ENCODE measurements at places on chromosomes 1 and 21. TPM values are rescaled to one million over a fixed set of nuclear protein-coding genes. Genes with fewer than 3 reads are reported as not detected.

Gene PKN2
- 32.9 TPM for total RNA-seq

Gene SCAF4
- 24.7 TPM for total RNA-seq

Gene FAF1
- 55.8 TPM for total RNA-seq

Gene C4BPA
- not detected for total RNA-seq

Gene CHRM3
- total RNA-seq = 3.3 TPM

Gene CSTB
- 60.5 TPM for total RNA-seq

Gene SLC19A2
- total RNA-seq = 2.9 TPM

Gene IGSF21
- total RNA-seq = not detected

Gene ACKR1
- not detected for total RNA-seq

GRCh38 chr1:76547916-76548315 is 319.4 kb upstream of the ST6GALNAC5 start:
- no peak overlapping the region for H3K4me3 ChIP-seq
- no peaks in the 10 kb centered on the region for H3K36me3 ChIP-seq
- no peaks in the 10 kb centered on the region for H3K4me1 ChIP-seq
- no peak overlapping the region for H3K27ac ChIP-seq
- DNase-seq = no peak

DNA sequence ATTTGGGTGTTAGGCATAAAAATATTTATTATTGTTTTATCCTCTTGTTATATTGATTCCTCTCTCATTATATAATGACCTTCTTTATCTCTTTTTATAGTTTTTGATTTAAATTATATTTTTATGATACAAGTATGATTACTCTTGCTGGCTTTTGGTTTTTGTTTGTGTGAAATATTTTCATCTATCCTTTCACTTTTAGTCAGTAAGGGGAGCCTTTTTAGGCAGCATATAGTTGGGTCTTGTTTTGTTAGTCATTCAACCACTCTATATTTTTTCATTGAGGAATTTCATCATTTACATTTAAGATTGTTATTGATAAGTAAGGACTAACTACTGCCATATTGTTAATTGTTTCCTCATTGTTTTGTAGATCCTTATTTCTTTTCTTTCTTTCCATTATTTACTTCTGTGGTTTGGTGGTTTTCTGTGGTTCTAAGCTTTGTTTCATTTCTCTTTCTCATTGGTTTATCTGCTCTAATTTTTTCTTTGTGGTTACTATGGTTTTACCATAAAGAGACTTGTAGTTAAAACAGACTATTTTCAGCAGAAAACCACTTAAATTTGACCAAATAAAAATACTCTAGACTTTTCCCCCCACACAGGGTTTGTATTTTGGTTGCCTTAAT is 593.1 kb downstream of the NUF2 start:
- no peaks in the 10 kb centered on the region for H3K36me3 ChIP-seq
- H3K27me3 ChIP-seq = no peaks in the 10 kb centered on the region
- H3K4me1 ChIP-seq = peaks cover 23% of the 10 kb centered on the region
- H3K4me3 ChIP-seq = no peak overlapping the region

DNA sequence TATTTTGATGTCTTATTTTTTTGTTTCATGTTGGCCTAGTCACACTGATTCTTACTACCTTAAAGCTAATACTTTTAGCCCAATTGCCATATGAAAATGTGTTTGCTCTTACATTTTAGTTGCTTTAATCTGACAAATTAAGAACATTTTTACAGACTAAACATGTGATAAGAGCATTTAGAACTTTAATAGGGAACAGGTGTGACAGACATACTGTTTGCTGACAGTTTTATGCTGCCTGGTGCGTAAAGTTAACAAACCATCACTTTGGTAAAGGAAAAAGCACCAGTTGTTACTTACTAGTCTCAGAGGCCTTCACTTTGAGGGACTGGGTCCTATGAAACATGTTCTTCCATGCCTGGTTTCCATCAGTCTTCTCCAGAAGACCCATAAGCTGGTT is 14.7 kb downstream of the CMPK1 start:
- peaks cover 12% of the 10 kb centered on the region for H3K36me3 ChIP-seq
- no peaks in the 10 kb centered on the region for H3K27me3 ChIP-seq
- H3K4me3 ChIP-seq = no peak overlapping the region
- peaks cover 39% of the 10 kb centered on the region for H3K4me1 ChIP-seq
- H3K27ac ChIP-seq = no peak overlapping the region
- no peak for DNase-seq

- DNase-seq = no peak
- peaks cover 11% of the 10 kb centered on the region for H3K36me3 ChIP-seq
- H3K4me3 ChIP-seq = no peak overlapping the region
These were observed 38.4 kb upstream of the EXOSC10 start for GRCh38 chr1:11138029-11138428.

GRCh38 chr1:119228335-119229080 is 88.1 kb upstream of the WARS2 start:
- H3K27ac ChIP-seq = no peak overlapping the region
- peaks cover 16% of the 10 kb centered on the region for H3K4me1 ChIP-seq
- H3K36me3 ChIP-seq = no peaks in the 10 kb centered on the region
- DNase-seq = no peak
- H3K4me3 ChIP-seq = no peak overlapping the region

GRCh38 chr1:50981741-50982140 is 11.7 kb downstream of the CDKN2C start:
- H3K27me3 ChIP-seq = peaks cover 2% of the 10 kb centered on the region
- H3K27ac ChIP-seq = no peak overlapping the region
- H3K36me3 ChIP-seq = no peaks in the 10 kb centered on the region

- H3K4me3 ChIP-seq = no peak overlapping the region
- DNase-seq = no peak
- H3K36me3 ChIP-seq = no peaks in the 10 kb centered on the region
- no peaks in the 10 kb centered on the region for H3K27me3 ChIP-seq
- H3K4me1 ChIP-seq = no peaks in the 10 kb centered on the region
These were observed 288.0 kb upstream of the PRMT6 start for GRCh38 chr1:106768501-106768900.

DNA sequence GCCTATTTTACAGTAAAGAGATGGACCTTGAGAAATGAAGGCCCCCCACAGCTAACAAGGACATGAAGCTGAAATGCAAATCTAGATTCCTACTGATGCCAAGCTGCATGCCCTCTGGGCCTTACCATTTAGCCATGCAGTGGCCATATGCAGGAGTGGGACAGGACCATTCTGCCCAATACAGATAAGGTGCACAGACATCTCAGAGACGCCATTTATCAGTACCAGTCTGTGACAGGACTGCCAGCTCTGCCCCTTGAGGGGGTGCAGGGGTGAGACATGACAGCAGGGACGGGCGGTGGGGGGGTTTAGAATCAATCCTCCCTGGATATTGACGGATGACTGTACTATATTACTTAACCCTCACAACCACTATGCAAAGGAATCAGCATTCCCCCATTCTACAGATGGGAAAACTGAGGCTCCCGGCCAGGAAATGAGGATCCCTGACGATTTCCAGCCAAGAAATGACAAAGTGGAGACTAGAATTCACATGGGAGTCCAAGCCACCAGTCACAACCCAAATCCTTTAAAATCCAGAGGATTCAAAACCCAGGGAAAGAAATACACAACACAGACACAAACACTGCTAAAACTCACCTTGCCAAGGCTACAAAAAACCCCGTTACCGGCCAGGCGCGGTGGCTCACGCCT is 10.8 kb downstream of the SSBP3 start:
- H3K27ac ChIP-seq = no peak overlapping the region
- H3K27me3 ChIP-seq = no peaks in the 10 kb centered on the region
- no peak for DNase-seq
- peaks cover 29% of the 10 kb centered on the region for H3K36me3 ChIP-seq
